ENCODE measurements at places on chromosomes 16 and 17.
A peak's percentile ranks its signal among the peaks of the same experiment; 100 is the strongest.

DNA sequence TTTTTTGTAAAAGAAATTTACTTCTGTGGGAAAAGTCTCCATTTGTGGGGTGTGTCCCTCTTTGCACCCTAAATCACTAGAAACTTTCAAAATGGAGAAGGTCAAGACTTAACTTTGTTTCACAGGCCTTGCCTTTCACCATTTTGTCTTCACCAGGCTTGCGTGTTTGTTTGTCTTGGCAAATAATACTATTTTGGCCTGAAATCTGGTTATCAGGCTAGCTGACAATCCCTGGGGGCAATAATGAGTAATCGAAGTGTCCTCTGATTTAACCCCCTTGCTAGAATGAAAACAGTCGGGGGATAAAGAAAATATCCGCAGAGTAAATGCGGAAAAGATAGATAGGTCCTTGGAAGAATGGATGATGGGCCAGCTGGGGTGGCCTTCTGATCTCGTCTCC lies 34.5 kb downstream of the SLC39A11 start:
- no peak for ATAC-seq

GRCh38 chr16:79444572-79444971 lies 156.0 kb downstream of the MAF start:
- ATAC-seq = no peak

DNA sequence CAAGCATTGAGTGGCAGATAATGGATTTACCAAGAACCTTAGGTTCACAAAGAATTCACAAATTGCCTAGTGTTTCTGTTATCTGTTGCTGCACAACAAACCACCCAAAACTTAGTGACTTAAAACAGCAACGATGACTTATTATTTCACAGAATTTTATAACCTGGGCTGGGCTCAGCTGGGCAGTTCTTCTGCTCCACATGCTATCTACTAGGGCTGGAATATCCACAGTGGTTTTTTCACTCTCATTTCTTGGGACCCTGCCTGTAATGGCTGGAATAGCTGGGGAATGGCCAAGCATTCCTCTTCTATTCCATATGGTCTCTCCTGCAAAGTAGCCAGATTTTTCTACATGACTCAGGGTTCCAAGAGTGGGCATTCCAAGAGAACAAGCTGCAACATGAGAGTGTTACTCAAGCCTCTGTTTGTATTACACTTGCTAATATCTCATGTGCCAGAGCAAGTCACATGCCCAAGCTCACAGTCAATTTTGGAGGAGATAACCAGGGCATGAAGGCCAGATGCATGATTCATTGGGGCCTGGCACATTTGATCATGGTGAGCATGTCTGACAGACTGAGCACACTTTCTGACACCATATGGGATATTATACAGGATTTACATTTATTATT lies 4.9 kb upstream of the PSMD7 start:
- no peak for ATAC-seq

DNA sequence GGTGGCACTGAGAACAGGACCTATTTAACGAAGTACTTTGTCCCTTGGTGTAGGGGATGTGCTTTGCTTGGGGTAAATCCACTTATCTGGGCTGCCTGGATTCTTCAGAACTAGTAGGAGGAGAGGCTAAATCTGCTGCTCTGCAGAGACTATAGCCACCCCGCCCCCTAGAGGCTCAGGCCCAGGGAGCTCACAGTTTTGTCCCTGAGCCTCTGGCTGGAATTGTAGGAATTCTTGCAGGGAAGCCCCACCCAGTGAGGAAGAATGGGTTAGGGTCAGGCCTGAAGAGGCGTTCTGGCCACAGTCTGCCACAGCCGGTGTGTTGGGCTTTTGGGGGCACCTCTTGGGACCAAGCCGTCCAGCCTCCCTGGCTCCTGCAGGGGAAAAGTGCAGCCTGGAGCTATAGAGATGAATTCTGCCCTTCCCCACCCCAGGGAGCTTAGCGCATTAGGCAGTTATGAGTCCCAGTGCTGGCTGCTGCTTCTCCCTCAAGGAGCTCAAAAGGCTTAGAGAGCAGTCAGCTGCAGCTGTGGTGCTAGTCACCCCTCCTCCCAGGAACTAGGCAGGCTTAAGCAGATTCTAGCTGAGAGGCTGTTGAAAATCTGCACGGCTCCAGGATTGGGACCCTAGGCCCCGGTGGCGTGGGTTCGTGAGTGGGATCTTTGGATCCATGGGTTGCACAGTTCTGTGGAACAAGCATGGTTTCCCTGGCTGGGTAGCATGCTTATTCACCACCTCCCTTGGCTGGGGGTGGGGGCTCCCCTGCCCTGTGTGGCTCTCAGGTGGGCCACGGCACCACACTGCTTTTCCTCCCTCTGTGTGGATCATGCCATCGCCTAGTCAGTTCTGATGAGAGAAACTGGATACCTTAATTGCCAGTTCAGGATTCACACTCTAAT lies 237.4 kb upstream of the TOM1L1 start:
- ATAC-seq = no peak

DNA sequence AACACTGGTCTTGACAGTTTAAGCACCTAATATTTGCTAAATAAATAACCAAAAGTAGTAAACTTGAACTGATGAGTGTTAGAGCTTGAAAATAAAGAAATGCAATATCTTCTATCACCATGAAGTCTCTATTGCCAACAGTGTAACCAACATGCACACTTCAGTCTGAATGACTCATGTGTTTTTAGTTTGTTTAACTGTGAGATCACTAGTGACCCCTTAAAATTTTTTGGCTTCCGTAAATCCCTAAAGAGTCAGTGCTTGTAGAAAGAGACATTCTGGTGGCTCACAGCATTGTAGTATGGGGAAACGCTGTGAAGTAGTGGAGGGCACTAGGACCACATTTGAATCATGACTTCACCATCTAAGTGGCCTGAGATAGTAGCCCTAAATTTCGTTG lies 341.1 kb downstream of the PMP22 start:
- no peak for ATAC-seq

DNA sequence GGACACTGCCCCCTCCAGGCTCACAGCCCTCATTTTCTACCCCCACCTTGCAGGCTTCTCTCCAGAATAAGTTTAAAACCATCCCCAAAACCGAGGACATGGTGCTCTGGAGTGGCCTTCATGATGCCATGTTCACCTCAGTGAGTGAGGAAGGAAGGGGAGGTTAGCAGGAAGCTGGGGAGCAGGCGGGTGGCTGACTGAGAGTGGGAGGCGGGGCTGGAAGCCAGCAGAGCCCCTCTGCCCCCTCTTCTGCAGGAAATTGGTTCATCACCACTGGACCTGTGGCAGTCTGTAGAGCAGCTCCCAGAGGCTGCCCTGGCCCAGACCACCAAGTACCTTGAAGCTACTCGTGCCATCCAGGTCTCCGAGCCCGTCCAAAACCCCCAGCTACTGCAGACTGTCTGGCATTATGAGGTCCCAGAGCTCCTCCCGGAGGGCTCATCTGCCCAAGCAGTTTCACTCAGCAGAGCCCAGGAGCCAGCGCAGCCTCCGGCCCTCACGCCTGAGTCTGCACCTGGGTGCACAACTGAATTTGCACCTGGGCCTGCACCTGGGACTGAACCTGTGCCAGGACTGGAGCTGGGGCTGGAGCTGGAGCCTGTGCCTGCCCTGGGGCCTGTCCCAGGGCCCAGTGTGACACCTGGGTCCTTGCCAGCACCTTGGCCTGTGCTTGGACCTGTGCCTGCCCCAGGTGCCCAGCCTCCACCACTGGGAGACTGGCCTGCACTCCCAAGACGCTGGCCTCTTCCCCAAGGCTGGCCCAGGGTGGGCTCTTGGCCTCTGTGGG lies 19.0 kb downstream of the C16orf96 start:
- no peak for ATAC-seq

DNA sequence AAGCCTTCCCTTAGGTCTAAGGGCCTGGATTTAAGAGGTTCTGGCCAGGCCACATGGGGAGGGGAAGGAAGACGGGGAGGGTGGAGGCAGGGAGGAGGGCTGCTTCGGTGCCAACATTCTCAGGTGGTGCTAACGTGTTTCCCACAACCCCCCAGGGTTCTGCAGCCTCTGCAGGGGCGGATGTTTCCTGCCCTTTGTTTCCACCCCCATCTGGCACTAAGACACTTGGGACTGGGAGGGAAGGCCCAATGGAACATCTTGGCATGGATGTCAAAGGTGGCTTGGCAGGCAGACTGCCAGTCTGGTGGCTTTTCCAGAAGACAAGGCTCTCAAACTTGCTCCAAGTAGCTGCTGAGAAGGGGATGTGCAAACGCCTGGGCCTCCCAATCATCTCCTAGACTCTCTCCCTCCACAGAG lies 12.7 kb downstream of the HIC1 start:
- no peak for ATAC-seq

GRCh38 chr17:57379237-57379894 lies 123.0 kb downstream of the MSI2 start:
- ATAC-seq = peak; percentile 20

GRCh38 chr16:78254841-78255240 lies 155.4 kb downstream of the WWOX start:
- ATAC-seq = no peak

DNA sequence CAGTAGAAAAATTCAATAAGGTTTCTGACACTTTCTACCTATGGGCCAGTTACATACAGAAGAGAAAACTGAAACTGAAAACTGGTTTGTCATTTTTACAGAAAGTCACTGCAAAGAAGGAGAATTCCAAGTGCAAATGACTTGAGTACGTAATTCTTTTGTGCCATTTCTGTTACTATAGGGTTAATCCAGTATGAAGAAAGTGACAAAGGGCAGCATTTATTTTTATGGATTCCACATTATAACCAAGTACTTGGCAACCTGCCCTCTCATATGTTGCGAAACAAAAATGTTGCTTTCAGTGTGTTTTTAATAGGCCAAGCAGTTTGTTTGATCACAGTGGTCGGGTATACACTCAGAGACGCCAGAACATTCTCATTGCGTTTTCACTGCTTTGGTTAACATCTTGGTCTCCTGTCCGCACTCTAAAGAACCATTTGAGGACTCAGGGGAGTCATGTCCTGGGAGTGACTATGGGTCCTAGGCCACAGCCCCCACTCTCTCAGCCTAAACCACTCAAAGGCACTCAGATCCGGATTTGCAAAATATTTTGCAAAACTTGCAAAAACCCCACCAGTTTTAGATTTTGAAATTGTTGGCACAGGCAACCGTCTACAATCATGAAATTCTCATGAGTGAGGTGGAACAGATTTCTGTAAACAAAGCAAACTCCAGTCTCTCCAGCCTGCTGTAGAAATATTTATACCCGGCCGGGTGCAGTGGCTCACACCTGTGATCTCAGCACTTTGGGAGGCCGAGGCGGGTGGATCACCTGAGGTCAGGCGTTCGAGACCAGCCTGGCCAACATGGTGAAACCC lies 15.4 kb upstream of the HELZ start:
- no peak for ATAC-seq

- ATAC-seq = no peak
Measured at GRCh38 chr17:65515512-65515911, 45.9 kb downstream of the AXIN2 start.

DNA sequence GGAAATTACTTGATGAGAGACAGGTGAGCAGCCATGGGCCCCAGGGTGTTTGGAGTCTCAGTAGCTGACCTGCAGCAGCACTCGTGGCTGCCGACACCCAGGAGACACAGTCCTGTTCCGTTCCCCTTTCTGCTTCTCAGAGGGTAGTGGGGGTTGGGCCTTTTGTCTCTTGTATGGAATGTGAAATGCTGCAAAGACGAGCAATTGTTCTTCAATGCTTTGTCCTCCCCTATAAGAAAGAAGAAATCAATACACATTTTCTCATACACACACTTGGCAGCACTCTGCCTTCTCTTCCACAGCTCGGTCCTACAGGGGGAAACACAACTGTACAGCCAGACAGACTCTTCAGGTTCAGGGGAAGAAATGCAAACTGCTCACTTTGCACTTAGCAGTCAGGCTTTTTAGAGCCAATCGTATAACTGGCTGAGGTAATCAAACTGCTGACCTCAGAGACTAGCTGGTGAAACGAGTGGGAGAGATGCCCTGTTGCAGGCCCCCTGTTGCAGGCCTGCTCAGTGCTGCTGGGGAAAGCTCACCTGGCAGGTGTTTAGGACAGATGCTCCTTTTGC lies 96.7 kb downstream of the AATF start:
- ATAC-seq = no peak

DNA sequence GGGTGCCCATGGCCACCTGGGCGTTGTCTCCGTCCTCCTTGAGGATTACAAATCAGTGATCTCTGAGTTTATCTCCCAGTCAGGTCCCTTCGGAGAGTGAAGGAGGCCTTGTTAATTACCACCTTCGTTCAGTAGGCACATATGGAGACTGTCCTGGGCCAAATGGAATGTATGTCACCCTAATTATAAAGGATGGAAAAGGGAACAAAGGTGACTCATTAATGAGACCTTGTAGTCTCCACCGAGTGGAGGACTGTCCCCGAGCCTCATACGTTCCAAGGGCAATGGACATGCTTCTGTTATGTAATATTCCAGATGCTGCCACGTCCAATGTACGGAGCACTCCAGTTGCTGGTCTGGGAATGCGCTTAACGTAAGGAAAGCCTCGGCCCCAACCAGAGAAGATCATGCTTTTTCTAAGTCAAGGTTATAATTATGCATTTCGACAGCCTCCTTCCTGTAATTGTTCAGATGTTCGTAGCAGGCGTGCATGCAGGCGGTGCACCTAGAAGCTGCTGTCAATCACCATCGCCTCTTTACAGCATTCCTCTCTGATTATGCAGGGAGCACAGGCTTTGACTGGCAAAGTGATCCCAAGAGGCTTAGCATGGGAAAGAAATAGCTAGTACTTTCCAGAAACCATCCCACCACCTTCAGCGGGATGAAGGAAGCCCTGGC lies 22.4 kb upstream of the SEC14L1 start:
- ATAC-seq = no peak

DNA sequence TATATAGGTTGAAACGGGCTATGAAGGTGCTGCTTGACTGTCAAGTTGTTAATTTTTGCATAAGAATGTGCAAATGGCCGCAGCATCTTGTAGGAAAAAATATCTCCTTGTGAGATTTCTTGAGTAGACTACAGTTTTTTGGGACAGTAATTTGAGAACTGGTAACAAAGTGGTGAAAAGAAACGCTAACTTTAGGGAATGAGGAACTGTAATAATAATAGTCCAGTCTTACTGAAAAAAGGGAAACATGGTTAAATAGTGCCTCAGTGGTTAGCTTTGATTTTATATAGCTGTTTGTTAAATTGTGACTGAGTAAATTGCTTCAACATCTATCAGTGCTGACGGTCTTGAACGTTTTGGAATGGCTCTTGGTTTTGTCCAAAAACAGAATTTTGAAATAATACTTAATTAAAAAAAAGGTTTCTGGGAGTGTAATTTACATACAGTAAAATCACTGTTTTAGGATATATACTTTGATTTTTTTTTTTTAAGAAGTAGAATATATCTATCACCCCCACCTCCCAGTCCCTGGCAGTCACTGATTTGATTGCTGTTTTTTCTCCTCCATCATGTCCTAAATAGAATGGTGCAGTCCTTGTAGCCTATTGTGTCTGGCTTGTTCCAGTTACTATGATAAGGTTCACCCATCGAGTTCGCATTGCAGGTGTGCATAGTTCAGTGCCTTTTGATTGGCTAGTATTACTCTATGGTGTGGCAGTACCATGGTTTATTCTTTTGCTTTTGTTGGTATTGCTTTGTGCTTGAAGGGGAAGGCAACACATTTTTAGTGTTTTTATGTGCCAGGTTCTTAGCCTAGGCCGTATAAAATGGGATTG lies 2.8 kb downstream of the HAPSTR1 start:
- no peak for ATAC-seq

- ATAC-seq = no peak
Measured at GRCh38 chr16:50284131-50284911, 18.0 kb downstream of the ADCY7 start.

Measured in activated CD4-positive, CD25-positive, alpha-beta regulatory T cell treated with anti-CD3 and anti-CD28 coated beads, Interleukin-2, amount 50 U/mL, for 24 hours (primary cell).